ENCODE measurements at places on chromosomes 4 and X.

GRCh38 chr4:38523524-38524448 lies 140.2 kb upstream of the KLF3 start:
- DNase-seq = no peak

GRCh38 chr4:124754681-124755080 lies 42.1 kb upstream of the ANKRD50 start:
- no peak for DNase-seq

GRCh38 chr4:48081196-48081595 lies 52.9 kb downstream of the TXK start:
- no peak for DNase-seq

DNA sequence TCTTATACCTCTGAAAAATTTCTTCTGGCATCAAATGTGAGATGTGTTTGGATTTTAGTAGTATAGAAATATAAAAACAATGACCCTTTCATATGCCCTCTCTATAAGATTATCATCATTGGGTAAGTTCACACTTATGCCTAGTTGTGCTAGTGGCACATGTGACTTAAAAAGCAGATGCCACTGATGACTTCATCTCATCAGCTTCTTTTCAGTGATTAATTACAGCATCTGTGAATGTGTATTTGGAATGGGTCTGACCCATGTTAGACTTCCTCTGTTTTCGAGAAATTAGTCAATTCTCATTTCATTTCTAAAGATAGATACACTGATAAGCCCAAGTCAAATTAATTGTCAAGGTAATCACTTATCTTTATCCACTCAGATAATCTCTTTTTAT lies 698.7 kb downstream of the GABRG1 start:
- no peak for DNase-seq

GRCh38 chr4:150337734-150338133 lies 244.2 kb upstream of the MAB21L2 start:
- DNase-seq = no peak

- DNase-seq = no peak
Measured at GRCh38 chr4:65983061-65983460, 312.8 kb upstream of the EPHA5 start.

GRCh38 chr4:41476310-41476885 lies 61.6 kb upstream of the LIMCH1 start:
- DNase-seq = no peak

DNA sequence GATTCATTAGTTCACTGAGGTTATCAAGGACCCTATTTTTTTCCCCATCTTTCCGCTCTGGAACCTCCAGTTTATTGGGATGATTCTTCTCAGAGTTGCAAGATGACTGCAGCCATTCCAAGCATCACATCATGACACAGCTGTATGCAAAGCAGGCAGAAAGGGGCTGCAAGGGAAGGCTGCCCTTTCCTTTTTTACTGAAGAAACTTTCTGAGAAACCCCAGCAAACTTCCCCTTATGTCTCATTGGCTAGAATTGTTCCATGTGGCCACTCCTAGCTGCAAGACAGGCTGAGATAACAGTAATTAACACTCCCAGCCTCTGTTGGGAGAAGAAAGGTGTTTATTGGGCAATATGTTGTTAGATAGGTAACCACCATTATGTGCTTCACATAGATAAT lies 102.6 kb downstream of the SATL1 start:
- DNase-seq = no peak

DNA sequence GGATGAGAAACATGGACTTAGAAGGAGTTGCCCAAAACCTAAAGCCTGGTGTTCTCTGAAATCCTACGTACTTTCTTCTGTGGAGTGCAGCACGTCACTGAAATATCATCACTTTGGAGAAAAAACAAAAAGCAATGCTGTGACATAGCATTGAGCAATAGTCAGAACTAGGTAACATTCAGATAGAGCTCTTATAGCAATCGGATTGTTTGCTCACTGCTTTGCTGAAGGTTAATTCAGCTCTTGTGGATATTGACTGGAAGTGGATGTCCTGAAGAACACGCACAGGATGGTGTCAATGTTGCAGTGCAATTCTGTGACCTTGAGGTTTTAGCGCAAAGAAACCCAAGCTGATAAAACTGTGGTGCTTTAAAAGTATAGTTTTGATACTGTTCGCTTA lies 114.2 kb upstream of the GRXCR1 start:
- DNase-seq = no peak

DNA sequence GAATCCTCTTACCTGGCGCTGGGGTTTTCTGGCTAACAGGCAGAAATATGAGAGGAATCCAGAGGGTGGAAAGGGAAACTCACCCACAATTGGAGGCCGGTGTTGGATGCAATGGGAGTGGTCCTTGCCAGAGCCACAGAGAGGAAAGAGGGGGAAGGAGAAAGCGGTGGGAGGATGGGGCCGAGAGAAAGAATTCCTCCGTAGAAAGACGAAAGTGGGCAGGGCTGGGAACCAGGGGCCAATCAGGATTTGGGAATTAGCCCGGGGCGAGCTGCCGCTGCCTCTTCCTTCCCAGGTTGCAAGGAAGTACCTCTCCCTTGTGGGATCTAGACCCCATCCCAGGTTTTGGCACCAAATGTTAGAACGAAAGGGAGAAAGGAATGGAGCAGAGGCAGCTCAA lies 83.1 kb upstream of the SPIN4 start:
- DNase-seq = no peak

DNA sequence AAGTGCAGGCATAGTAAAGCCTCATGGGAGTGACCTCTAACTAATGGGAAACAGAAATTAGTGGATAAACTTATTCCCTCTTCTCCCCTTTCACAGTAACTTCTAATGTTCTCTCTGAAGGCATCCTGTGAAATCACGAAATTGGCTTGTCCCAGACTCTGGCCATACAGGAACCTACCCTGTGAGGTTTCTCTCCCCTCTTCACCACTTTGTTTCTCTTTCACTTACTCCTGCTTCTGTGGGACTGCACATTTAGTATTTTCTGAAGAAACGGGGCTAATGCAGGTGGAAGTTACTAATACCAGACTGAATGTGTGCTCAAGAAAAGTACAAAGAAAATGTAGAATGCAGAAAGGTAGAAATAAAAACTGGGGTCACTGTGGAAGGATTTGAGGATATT lies 20.0 kb downstream of the ZNF330 start:
- no peak for DNase-seq

DNA sequence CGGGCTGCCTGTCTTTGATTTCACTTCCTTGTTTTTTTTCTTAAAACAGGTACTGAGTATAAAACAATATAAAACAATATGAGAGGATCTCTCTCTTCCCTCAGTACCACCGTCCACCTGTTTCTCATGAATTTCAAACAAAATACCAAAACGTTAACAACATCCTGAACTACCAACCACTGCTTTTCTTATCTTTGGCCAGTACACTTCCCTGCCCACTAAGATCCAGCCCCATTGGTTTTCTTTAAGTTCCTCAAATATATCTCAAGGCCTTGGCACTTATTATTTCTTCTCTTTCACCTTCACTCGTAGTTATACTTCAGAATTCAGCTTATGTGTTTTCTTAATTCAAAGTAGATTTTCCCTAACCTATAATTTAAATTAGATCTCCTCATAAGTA lies 370.2 kb upstream of the GRIA3 start:
- DNase-seq = no peak

- no peak for DNase-seq
Measured at GRCh38 chr4:139889901-139890300, 224.3 kb downstream of the MGST2 start.

DNA sequence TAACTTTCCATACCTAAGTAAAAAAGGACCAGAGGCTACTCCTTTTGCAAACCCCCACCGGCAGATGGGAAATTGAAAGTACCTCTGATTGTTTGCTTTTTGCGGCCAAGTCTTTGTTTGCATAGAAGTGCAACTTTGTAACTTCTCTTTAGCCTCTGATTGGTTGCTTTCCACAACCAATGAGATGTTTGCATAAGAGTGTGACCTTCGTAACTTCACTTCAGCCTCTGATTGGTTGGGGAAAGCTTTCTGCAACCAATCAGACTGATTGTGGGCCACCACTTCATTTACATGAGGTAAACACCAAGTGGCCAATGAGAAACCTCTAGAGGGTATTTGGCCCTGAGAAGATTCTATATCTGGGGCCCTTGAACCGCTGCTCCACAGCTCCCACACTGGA lies 48.8 kb upstream of the PGRMC1 start:
- no peak for DNase-seq

DNA sequence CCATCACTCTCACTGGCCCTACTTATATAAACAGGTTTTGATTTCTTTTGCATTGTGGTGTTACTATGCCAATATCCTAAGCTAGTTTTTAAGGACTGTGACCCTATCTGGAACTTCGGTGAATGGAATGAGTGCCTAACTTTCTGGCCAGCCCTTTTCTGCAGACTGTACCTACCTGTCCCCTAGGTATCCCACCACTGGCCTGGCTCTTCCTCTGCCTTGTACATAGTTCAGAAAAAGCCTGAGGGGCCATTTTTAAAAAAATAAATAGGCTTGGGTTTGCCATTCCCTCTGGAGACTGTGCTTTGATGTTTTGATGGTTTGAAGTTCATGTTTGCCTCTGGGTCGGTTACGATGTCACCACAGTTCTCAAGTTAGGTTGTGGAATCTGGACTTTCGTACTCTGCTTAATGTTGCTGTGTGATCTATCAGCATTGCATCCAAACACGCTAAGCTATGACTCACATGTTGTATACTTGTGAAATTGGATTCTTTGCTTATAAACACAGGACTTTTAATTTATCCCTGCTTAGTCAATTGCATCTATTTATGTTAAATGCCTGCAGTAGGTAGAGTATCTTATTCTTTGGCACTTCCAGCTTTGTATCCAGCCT lies 182.0 kb downstream of the ANKRD50 start:
- DNase-seq = no peak

DNA sequence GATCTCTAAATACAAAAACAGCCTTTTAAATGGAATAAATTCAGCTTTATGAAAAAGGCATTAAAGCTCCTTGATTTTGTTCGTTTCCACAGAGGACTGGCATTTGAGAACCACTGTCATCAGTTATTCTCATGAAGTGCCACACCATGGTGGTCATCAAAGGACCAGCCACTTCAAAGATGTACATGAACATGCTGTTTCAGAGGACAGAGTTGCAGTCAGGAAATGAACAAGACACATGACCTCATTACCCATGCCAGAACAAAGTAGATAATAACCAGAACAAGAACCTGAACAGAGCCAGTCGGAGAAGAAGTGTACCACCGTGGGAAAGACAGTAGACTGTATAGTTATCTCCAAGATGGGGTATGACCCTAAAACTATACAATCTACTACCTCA lies 122.7 kb upstream of the HSD17B10 start:
- DNase-seq = no peak

Measured in GF-D8 (cell line).